ENCODE measurements at places on chromosomes 3 and 15.

DNA sequence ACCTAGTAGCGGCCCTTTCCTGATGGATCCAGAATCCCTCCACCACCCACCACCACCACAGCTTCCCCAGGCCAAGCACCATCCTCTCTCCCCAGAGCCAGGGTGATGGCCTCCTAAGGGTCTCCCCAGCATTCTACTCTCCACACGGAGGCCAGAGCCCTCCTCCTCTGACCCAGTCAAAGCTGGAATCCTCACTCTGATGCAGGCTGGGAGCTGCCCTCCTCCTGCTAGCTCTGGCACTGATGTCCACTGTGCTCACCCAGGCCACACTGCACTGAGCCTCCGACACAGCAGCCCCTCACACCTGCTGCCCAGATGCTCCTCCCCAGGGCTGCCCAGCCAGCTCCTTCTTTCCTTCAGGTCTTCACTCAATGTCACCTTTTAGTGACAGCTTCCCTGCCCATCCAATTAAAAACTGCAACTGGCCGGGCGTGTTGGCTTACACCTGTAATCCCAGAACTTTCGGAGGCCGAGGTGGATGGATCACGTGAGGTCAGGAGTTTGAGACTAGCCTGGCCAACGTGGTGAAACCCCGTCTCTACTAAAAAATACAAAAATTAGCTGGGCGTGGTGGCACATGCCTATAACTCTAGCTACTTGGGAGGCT lies 21.0 kb downstream of the XXYLT1 start:
- no peak for DNase-seq

- DNase-seq: no peak
Observed at GRCh38 chr3:94064243-94064860, 1.5 kb downstream of the NSUN3 start.

DNA sequence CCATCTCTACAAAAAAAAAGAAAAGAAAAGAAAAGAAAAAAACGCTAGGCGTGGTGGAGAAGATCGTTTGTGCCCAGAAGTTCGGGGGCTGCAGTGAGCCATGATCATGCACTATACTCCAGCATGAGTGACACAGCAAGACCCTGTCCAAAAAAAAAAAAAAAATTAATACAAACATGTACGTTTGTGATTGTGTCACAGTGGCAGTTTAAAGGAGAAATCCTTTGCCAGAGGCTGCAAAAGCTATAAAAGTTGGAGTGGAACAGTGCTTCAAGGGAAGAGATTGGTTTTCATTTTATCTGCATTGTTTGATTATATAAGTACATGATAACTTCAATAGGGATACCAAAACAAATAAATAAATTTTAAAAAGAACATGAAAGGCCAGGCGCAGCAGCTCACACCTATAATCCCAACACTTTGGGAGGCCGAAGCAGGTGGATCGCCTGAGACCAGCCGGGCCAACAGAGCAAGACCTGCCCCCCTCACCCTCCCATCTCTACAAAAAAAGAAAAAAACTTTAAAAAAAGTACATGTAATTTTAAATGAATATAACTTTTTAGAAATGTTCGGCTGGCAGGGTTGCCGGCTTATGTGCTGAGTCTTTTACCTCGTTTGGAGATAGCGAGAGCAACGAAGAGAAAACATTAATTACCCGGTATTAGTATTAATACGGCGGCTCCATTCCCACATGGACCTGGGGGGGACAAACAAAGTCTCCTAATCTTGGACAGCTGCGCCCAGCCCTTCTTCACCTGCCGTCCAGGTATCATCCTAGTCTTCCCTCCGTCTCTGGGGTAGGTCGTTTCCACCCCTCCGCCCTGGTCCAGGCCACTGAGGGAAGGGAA lies 573 bp upstream of the DIS3L start:
- DNase-seq: no peak

DNA sequence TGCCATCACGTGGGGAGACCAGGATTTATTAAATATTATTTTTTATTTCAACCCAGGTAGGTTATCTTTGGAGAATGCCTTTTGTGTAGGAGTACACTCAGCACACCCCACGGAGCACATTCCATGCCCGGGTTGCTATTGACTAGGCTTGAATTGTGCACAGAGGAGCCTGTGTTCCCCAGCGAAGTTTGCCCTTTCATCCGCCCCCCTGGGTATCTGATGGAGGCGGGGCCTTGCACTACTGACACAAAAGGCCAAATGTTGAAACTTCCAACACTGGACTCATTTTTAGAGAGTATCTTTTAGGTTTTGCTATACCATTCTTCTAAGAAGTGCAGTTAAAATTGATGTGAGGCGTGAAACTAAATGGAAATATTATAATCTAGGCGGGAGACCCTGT lies 39.3 kb upstream of the PPP4R2 start:
- no peak for DNase-seq

DNA sequence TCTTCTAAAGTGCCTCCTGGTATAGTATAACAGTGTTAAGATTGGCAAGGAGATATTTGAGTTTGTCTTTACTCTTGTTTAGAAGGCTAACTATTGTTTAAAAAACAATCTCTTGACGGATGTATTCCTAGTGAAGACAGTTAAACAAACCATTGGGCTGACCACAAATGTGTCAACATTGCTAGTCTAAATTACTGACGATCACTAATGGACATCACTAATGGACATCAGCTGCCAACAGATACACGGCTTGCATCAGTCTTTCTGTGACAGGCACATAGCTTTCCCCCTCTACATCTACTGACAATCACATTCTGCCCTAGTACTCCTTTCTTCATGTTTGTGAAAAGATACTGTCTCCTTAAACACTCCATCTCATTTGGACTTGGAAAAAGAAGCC lies 57.1 kb upstream of the ETV5 start:
- no peak for DNase-seq

DNA sequence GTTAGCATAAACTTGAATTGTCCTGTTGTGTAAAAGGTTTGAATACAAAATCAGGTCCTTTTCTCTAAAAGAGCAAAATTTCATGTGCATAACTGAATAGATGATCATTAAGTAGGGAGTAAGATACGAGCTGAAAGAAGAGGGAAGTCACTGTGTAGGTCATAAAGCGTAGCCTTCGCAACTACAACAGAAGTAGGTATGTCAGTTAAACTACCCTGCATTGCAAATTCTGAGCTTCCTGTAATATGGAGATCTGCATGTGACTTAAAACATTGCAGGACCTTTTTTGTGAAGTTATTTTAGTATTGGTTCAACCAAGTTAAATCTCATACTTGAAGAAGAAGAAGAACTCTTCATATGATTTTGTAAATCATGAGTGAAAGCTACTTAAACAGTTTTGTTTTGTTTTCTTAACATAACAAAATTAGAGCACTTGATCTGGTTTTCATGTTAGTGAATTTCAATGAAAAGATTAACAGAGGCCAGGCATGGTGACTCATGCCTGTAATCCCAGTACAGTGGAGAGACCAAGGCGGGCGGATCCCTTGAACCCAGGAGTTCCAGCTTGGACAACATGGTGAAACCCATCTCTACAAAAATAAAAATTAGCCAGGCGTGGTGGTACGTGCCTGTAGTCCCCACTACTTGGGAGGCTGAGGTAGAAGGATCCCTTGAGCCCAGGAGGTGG lies 26.4 kb downstream of the ARMC8 start:
- DNase-seq: no peak

GRCh38 chr3:52001443-52001974 lies 5.8 kb upstream of the RPL29 start:
- DNase-seq: peak; percentile 29

DNA sequence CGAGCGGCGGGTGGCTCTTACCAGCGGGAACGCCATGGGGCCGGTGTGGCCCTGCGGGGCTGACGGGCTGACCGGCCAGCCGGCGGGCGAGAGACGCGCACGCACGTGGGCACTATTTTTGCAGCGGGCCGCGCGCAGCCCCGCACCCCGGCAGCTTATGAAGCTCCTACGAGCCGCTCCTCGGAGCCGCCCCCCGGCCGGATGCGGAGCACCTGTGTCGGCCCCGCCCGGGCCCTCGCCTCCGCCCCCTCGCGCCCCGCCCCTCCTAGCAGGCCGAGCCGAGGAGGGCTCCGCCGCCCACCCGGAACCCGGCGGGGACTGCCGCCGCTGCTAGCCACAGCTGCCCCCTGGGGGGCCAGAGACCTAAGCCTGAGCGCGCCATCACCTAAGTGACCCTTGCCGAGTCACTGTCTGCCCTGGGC lies 683 bp upstream of the CPEB1 start:
- no peak for DNase-seq

DNA sequence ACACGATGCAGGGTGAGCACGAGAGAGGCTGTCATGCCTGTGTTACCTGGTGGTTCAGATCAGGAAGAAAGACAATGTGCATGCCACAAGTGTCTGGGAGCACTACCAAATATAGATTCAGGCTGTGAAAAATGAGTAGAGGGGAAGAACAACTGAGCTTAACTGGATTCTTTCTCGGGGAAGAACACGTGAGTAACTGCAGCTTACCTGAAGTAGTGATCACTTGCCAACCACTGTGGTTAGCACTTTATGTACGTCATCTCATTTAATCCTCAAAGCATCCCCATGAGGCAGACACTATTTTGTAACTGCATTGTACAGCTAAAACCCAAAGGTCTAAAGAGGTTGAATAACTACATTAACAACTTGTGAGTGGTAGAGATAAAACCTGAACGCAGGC lies 746.2 kb downstream of the TUSC7 start:
- DNase-seq: no peak

- DNase-seq: no peak
Observed at GRCh38 chr15:59237924-59238331, 31.3 kb downstream of the LDHAL6B start.

- no peak for DNase-seq
Observed at GRCh38 chr15:62067448-62068044, 769 bp downstream of the C2CD4A start.

GRCh38 chr15:29320420-29320819 lies 50.8 kb upstream of the NSMCE3 start:
- no peak for DNase-seq

DNA sequence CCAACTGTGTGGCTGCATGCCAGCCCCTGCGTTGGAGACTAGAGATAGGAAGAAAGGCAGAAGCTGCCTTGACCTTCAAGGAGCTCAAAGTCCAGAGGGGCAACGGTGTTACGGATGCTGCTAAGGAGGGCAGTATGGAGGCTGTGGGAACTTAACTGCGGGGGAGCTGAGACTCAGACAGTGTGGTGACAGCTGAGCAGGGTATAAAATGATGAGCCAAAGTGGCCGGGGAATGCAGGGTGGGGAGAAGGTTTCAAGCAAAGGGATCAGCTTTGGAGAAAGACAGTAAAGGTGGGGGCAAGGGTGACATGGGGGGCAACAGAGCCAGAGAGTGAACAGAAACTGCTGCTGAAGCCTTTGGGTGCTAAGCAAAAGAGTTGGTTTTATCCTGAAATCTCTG lies 6.2 kb upstream of the CYP1A2 start:
- no peak for DNase-seq

DNA sequence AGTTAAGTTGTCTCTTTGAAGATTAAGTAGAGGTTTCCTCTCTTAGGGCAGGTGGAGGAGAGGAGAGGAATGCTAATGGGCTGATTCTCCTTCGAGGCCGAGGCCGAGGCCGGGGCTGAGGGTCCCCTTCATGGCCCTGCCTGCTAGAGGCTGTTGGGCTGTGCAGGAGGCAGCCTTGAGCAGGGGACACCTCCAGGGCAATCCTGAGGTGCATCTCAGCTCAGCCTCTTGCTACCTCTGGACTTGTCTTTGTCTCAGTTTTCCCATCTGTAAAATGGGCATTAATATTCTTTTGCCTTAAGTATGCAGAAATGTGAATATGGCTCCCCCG lies 97.7 kb upstream of the PRR20G start:
- no peak for DNase-seq

- DNase-seq: no peak
Observed at GRCh38 chr3:134427400-134428111, 53.3 kb upstream of the AMOTL2 start.

DNA sequence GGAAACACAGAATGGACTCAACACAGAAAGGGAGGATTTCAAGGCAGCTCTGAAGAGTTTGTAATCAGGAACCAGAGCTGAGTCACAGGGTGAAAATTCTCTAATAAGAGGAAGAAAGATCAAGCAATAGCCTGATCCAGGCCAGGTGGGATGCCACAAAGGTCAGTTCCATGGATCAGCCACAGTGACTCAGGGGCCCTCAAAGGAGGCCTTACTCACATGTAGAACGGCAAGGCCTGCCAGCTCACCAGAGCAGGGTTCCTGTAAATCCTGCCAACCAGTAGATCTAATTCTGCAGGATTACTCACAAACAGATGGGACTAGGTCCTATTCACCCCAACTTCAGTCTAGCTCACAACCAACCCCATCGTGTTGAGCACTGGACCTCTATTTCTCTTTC lies 78.3 kb upstream of the PPP2R3A start:
- DNase-seq: no peak

GRCh38 chr15:98786717-98787116 lies 138.4 kb downstream of the IGF1R start:
- no peak for DNase-seq

GRCh38 chr3:120101624-120102023 lies 7.4 kb upstream of the GSK3B start:
- no peak for DNase-seq

DNA sequence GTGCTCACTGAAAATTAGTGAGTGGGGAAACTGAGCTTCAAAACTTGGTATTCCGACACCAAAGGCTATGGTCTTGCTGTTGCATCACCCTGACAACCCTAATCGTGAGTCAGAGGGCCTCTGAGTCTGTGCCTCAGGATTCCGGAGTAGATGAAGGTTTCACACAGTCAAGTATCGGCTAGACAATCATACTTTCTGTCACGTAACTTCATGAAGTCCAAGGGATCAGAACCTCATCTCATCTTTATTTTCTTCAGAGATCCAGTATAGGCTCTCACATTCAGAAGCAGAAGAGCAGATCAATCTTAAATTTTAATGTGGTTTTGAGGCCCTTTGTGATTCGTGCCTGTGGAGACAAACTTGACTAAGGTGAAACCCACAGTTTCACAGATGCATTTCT lies 26.1 kb upstream of the NECTIN3 start:
- DNase-seq: no peak

DNA sequence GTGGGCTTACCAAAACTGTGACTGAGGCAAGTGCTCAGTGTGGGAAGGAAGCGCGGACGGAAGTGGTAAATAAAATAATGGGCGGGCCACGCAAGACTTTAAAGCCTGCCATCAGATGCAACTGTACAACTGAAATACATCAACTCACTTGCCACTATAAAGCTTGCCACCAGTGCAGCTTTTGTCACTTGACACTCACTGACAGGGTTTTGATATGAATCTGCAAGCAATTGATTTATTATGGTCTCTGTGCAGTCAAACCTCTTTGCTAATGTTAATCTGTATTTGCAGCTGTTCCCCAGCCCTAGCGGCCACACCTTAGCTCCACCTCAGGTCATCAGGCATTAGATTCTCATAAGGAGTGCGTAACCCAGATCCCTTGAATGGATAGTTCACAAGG lies 2.3 kb upstream of the GFM1 start:
- DNase-seq: no peak

DNA sequence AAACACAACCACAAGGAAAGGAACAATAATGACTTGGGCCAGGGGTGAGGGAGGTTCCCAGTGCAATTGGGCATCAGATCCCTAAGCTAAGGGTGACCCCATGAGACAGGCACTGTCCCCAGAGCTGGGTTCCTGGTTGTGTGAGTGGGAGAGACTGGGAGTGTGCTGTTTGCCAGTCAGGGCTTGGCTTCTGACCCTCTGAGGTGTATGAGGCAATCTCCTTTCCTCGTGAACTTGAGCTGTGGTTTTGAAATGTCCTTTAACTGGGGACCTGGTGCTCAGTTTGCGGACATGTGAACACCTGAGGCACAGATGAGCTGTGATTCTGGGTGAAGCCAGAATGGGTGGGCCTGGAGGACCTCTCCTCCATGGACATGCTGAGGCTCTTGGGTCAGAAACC lies 58.5 kb upstream of the PLXNA1 start:
- no peak for DNase-seq

Data from NCI-H2081 treated with DMSO at 0.1 percent for 48 hours (cell line).